ENCODE measurements at places on chromosomes 5 and 9.

DNA sequence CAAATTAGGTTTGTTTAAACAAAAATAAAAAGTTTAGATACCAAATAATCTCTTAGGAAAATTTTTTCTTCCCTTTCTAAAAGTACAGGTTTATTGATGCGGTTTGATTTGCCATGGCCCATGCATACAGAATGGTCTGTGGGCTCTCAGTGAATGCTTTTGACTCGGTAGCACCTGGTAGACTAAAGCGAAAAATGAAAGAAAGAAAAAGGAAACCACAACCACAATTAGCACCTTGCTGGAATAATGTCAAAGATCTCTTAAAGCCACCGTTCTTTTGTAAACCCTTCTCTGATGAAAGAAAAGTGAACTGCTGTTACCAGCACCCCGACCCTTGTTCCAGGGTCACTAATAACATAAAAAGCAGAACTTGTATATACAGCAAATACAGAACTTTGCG is 157.9 kb downstream of the NFIB start:
- no peak for DNase-seq

DNA sequence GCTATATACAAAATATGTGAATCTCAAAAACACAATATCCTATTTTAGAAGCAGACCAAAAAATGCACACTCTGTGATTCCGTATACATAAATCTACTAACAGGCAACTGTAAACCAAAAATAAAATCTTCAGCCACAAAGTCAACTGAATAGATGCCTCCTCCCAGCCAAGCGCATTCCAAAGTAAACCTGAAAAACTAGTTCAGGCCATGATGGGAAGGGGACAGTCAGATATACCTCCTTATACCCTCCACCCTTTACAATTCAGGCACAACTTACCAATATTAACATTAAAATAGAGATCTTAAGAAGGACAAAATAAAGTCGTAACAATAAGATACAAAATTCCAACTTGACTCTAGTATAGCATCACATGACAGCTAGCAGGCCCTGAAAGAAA is 1604.5 kb upstream of the NUDT12 start:
- no peak for DNase-seq

- no peak for DNase-seq
Measured at GRCh38 chr5:133697536-133698258, 85.4 kb upstream of the FSTL4 start.

DNA sequence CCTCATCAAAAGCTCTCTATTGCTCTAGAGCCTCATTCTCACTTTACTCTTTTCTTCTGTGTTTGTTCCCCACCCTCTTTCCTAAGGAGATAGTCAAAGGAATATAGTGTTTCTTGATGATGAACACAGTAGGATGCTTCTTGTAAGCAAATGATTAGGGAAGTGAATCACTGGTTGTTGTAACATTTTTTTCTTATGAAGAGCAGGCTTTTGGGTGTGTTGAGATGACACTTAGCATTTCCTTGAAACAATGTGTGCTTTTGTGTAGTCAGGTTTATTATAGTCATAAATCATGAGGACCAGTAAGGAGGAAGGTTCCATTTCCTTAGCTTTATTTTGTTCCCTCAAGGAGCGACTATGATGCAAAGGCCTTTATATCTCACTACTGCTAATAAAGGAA is 1991.3 kb upstream of the C9orf72 start:
- no peak for DNase-seq

- no peak for DNase-seq
Measured at GRCh38 chr9:89361816-89362646, 43.7 kb downstream of the SECISBP2 start.

- no peak for DNase-seq
Measured at GRCh38 chr5:72109625-72110024, 2.4 kb downstream of the MAP1B start.

DNA sequence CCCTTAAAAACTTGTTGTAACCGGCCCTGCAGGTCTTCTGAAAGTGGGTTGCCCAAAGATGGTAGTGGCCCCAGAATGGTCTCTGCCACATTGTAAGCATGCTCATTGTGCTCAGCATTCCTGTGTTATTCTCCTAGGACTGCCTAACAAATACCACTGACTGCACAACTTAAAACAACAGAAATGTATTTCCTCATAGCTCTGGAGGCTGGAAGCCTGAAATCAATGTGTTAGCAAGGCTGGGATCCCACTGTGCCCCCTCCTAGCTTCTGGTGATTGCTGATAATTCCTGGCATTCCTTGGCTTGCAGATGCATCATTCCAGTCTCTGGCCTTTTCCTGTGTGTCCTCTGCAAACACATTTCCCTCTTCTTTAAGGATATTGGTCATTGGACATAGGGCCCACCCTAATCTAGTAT is 3.4 kb upstream of the GCNT4 start:
- no peak for DNase-seq

- DNase-seq = no peak
Measured at GRCh38 chr9:88571419-88571818, 36.4 kb downstream of the NXNL2 start.

GRCh38 chr5:41277476-41278245 is 64.3 kb upstream of the C6 start:
- no peak for DNase-seq

DNA sequence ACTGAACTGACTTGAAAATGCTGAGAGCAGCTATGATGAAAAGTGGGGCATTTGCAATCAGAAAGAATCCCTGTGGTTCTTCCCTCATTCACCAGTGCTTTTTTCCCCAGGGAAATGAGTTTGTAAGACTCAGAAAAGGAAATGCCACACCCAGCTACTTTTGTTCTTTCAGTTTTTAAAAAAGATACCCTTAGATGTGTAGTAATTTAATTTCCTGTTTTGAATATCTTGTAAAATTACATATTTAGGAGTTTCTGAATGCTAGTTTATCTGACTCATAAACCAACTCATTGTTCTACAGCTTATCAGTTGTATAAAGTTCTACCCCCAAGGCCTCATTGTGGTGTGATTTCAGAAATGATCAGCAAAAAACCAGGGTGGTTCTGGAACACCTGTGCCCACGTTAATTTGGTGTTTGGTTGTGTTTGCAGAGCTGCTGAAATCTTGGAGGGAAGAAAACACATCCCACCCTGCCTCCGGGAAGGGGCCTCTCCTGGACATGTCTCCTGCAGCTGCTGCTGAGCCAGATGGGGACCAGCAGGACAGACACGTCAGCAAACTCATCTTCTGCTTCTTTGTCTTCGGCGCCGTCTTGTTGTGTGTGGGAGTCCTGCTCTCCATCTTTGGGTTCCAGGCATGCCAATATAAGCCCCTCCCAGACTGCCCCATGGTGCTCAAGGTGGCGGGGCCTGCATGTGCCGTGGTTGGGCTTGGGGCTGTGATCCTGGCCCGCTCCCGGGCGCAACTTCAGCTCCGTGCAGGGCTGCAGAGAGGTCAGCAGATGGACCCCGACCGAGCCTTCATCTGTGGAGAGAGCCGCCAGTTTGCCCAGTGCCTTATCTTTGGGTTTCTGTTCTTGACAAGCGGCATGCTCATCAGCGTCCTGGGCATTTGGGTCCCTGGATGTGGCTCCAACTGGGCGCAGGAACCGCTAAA is 2.8 kb downstream of the TMEM171 start:
- no peak for DNase-seq

DNA sequence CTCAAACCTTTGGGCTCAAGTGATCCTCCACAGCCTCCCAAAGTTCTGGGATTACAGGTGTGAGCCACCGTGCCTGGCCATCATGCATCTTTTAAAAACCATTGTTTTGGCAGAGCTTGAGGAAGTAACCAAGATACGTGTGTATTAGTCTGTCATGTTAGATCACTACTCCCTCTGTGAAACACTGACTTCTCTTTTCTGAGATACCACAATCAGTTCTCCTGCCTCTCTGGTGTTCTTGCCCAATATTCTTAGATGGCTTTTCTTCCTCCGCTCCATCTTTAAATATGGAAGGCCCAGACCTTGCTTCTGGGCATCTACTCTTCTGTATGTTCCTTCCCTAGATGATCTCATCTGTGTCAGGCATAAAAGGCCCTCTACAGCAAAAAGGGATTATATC is 14.2 kb upstream of the CCNB1 start:
- DNase-seq = no peak

- no peak for DNase-seq
Measured at GRCh38 chr5:154708846-154709245, 46.3 kb upstream of the LARP1 start.

- DNase-seq = no peak
Measured at GRCh38 chr9:19998153-19998552, 209.3 kb upstream of the SLC24A2 start.

- no peak for DNase-seq
Measured at GRCh38 chr9:36492865-36493264, 79.8 kb upstream of the MELK start.

GRCh38 chr5:169569513-169569912 is 14.1 kb upstream of the SPDL1 start:
- DNase-seq = no peak

DNA sequence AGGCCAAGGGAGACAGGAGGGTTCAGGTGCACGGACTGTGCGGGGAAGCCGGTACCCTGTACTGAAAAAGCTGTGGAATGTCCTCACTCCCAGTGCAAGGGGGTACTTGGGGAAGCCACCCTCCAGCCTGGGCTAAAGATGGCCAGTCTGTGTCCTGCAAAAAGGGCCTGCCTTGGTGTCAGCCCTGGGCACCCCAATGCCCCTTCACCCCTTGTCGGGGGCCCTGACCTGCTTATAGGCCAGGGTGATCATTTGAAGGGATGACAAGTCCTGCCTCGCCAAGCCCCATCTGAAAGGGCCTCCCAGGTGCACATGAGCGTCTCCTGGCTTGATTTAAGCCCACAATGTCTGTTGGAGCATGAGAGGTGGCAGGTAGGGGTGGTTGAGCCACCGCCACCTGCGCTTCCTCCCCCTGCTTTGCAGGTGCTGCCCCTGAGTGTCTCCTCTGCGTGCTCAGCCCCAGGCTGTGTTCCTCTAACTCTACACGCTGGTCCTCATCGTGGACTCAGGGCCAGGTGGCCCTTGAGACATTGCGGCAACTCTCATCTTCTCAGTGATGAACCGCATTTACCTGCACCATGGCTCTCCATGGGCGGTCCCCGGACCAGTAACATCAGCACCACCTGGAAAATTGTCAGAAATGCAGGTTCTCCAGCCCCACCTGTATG is 97.0 kb downstream of the ANKRD33B start:
- no peak for DNase-seq

DNA sequence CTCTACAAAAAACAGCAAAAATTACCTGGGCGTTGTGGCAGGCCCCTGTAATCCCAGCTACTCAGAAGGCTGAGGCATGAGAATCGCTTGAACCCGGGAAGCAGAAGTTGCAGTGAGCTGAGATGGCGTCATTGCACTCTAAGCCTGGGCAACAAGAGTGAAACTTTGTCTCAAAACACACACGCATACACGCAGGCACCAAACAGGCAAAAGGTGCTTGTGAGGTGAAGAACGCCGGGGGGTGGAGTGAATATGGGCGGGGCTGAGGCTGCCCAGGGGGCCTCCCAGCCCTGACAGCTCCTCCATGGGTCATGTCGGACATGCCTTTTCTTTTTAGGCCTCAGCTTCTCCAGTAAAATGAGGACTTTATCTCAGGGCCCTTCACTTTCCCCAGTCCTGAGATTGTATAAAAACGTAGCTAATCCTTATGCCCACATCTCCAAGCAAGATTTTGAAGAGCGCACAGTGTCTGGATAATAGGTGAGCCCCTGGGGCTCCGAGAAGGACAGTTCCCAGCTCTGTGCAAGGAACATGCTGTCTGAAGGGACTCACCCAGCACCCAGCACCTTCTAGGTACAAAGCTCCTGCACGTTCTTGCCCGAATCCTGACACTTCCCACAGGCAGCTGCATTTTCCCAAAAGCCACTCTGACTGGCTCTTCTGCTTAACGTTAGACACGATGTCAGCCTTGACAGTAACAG is 168.3 kb downstream of the COL23A1 start:
- no peak for DNase-seq

DNA sequence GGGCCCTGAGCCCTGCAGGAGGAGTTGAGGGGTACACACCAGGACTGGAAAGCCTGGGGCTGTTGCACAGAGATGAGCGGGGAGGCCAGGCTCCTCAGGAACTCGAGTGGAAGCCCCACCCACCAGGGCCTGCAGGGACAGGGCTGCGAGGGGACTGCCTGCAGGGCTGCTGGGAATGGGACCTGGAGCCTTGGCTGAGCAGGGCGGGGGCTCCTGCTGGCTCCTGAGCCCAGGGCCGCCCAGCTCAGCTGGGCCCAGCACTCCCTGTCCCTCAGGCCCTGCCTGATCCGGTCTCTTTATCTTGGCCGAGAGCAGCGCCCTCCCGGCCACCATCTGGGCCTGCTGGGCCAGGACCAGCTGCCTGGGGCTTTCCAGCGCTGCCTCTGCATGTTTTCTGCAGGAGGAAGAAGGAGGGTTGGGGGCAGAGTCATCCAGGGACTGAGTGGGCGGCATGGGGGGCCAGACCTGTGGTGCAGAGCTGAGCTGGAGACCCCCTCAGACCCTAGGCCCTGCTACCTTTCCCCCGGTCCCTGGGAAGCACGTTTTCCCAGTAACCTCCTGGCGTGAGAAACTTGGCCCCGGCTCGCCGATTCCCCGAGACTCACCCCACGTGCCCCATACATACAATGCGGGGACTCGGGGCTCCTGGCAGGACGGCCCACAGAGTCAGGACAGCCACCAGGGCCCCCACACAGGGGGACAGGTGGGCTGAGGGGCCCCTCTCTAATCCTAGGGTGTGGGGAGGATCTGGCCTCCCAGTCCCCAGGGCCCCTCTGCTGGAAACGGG is 9.4 kb downstream of the LCN12 start:
- DNase-seq = no peak

- no peak for DNase-seq
Measured at GRCh38 chr5:112978836-112979235, 2.2 kb downstream of the DCP2 start.

DNA sequence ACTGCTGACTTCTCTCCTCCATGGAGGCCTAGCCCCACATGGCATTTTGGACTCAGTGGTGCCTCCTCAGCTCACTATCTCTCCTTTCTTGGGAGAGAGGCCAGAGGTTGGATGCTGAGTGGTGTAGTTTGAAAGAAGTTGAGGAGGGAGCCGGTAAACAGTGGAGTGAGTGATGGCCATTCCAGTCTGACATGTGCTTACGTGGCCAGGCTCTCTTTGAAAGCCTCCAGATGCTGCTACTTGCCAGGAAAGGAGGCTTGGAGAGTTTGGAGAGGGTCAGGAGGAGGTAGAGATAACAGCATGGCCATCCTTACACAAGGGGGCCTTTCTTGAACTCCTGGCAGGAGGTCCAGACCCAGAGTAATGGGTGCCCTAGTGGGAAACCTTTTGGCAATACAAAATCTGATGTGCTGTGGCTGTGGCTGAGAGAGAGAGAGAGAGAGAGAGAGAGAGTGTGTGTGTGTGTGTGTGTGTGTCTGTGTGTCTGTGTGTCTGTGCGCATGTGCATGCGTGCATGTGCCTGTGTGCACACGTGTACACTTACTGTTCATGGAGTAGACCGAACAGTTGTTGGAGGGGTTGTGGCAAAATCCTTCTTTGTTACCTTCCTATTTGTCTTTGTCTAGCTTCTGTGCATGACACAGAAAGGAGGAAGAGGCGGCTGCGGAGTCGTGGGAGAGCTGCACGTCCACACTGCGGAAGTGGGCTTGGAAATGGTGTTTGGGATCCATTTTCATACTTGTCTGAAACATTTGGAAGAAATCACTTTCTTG is 37.8 kb downstream of the RALGPS1 start:
- no peak for DNase-seq

DNA sequence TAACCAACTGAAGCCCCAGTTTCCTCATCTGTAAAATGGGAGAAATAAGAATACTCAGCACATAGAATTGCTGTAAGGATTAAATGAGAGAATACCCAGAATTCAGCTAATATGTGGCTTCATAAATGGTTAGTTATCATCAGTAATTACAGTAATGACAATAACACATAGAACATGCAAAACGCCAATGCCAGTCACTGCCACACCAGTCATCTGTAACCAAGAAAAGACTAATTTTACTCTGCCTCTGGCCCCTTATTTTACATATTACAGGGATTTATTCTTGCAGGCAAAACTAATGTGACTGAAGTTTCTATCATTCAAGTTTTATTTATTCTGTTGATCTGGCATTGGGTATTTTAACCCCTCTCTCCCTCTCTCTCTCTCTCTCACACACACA is 46.5 kb downstream of the EBF1 start:
- no peak for DNase-seq
